Breast epithelium (tissue), 4 donors: ENCODE measurements at places on chromosomes 2 and 18.

- no peak for DNase-seq
These were observed 54.6 kb downstream of the TTC39C start for GRCh38 chr18:24068945-24069693.

GRCh38 chr2:182545420-182546167 is 118.8 kb upstream of the PDE1A start:
- DNase-seq, result no peak

DNA sequence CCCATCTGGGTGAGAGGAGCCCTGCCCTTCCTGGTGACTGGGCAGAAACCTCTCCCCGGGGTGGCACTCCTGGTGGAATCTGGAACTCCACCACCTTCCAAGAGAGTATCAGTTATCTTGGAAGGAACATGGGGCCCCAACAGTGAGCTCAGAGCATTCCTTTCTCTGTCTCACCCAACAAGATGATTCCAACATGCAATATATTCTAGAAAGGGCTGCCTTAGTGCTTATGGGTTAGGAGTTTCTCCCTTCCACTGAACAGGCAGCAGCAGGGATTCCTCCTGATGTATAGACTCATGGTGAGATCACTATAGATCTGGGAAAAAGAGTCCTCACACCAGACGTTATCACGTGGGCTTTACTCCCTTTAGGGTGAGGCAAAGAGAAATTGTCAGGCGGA is 147.1 kb downstream of the COL4A4 start:
- no peak for DNase-seq

GRCh38 chr2:133906396-133906795 is 338.1 kb upstream of the NCKAP5 start:
- no peak for DNase-seq

DNA sequence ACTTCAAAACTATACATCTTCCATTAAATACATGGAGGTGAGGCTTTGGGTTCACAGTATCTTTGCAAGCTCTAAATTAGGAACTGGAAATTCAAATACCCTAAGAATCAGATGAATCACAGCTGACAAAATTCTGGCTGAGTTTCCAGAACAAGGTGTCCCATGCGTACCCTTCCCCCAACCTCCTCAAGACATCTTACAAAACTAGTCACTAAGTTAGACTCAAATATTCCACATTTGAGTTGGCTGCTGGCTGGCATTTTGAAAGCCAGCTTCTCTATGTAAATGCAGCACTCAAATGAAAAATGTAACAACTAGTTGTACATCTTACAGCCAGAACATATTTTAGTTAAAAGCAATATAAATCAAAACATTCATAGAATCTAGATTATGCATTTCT is 131.0 kb upstream of the ARL5A start:
- no peak for DNase-seq

DNA sequence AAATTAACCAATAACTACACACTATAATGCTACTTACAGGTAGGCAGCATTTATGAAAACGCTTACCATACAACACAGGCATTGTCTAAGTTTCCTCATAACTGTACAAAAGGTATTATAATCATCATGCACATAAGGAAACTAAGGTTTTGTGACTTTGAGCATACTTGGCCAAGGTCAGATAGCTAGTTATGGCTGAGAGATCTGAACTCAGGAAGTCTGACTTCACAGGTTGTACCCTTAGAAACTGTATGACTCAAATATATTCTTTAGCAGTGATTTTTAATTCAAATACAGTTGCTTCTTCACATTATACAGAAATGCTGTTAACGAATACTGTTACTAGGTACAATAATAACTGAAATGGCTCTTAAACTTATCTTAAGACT is 89.3 kb downstream of the TRIP12 start:
- DNase-seq, result no peak

GRCh38 chr2:31051258-31052140 is 86.7 kb downstream of the GALNT14 start:
- no peak for DNase-seq

GRCh38 chr18:13433685-13434084 is 215.1 kb downstream of the LDLRAD4 start:
- no peak for DNase-seq

GRCh38 chr18:76928179-76928868 is 106.0 kb downstream of the ZNF236 start:
- no peak for DNase-seq

GRCh38 chr2:29314816-29315571 is 199.8 kb downstream of the CLIP4 start:
- no peak for DNase-seq

DNA sequence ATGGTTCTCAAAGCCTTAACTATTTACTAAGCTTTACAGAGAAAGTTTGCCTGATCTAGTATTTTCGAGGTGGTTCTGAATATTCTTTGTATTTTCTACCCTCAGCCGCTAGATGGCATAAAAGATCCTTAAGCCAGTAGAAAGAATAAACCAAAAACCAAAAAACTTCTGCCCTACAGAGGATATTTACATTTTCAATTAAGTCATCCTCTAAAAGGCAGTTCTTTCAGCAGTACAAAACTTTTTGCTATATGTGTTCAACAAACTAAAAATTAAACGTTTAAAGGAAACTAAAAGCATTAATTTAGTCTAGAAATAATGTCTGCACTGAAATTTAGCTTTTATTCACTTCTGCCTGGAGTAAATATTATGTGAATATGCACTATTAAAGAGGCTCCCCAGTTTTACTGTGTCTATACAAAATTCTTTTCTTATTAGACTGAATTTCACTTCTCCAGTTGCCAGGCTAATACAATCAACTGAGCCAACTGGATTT is 297.5 kb downstream of the PIEZO2 start:
- DNase-seq, result no peak

DNA sequence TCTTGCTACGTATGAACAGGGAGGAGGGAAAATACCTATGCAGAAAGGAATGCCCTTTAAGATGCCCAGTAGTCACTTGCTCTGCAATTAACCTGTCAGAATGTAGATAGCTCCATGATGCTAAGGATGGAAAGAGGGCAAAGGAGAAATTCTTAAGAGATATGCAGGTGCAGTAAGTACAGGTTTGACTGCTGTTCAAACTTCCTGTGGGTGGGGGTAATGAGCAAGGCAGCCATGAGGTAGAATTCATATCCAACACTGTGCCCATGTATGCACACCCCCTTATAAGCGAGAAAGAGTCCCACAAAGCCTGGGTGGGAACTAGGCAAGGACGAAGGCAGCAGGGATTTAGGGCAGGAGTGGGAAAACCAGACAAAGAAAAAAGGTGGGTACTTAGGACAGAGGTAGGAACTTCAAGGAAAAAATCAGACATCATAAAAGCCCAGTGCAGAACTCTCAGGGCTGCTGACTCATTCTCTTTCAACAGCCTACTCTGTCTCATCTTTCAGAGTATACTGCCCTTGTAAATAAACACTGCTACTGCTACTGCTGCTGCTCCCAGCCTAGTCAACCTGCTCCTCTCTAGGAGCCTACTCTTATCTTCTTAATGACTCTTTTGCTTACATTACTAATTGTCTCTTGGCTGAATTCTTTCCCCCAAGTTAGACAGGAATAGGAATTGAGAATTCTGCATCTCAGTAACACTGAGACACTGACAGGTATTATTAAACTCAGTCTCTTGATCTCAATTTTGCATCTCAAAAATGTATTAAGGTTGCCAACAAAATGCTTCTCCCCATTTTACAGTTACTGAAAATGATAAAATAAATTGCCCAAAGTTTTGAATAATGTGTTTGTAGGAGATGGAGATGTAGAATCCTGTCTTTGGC is 189.0 kb downstream of the PTH2R start:
- DNase-seq, result no peak

- no peak for DNase-seq
These were observed 14.1 kb downstream of the LTBP1 start for GRCh38 chr2:32960647-32961403.

DNA sequence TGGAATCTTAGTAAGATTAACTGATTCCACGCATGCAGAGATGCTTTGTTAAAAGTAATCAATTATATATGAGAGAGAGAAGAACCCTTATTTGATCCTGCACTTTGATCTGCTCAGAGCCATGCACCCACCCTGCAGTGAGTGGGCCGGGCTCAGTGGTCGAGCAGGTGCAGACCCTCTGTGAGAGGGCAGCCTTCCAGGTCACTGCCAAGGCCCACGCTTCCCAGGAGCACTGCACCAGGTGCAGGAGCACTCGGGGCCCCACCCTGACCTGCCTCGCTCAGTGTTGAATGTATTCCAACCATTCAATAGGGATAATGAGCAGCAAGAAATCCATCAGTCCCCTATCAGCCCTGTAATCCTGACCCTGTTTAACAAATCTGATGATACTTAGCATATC is 126.9 kb downstream of the TMEM200C start:
- no peak for DNase-seq

DNA sequence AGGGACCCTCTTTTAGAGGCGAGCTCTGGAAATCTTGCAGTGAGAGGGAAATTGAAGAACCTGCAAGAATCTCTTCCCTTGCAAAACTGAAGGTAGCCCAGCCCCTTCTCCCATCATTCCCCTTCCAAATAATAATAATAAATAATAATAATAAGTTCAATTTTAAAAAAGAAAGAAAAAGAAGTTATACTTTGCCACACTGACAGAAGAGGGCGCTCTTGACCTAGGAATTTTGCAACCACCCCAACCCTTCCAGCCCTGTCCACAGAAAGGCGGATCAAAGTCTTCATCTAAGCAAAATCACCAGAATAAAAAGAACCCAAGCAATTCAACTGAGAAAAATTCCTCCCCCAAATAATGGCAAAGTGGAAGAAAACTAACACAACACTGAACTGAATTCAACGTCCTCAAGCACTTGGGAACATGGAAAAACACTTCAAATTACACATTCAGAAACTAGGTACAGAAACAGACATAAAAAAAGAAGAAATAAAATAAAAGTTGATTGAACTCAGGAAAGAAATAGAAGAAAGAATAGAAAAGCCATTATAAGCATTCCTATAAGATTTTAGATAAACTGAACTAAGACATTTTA is 98.9 kb upstream of the GLS start:
- DNase-seq, result no peak

DNA sequence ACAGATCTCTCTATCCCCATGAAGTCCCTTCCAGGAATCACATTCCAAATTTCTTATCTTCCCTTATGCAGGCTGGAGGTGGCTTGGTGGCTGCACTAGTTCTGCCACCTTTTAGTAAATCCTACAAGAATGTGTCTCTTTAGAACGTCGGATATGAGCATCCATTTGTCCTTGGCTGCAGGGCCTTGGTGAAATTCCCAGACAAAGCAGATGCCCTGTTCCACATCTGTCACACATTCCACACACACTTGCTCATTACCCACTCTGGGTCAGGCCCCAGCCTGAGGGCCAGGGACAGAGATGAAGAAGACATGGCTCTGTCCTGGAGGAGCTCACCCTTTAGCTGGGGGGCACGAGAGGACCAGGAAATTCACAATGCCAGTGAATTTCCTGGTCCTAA is 31.2 kb upstream of the GPR17 start:
- DNase-seq, result peak; percentile 5

DNA sequence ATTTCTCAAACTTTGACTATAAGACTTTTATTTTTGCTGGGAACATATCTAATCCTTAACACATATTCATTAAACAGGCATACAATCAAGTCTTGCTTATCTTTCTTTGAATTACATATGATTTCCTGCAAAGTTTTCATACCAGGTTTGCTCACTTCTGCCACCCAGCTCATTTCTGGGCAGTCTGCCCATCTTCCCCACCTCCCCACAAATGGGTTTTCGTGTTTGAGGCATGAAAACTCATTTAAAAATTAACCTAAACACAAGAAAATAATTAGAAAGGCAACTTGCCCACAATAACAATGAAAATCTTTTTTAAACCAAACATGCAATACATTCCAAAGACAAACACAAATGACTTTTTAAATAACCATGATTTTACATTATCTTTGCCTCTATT is 3.4 kb downstream of the CHST9 start:
- DNase-seq, result no peak

GRCh38 chr18:63164396-63164795 is 155.2 kb downstream of the BCL2 start:
- DNase-seq, result no peak

- no peak for DNase-seq
These were observed 1110.3 kb upstream of the KLHL29 start for GRCh38 chr2:22274661-22275060.

DNA sequence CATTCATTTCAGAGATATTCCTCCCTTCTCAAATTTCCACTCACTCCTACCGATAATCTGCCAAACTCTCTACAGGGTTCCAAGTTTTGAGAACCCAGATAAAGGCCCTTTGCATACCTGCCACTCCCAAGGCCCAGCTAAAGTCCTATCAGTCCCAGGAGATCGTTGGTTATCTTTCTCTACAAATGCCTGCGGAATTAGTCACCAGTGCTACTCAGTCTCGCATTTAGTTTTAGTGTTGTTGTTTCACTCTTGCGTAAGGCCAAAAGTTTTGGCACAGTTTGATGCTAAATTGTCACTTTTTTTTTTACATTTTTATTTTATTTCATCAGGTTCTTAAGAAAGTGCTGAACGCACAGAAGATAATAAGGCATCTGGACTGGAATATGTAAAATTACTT is 29.2 kb upstream of the SETBP1 start:
- DNase-seq, result no peak

DNA sequence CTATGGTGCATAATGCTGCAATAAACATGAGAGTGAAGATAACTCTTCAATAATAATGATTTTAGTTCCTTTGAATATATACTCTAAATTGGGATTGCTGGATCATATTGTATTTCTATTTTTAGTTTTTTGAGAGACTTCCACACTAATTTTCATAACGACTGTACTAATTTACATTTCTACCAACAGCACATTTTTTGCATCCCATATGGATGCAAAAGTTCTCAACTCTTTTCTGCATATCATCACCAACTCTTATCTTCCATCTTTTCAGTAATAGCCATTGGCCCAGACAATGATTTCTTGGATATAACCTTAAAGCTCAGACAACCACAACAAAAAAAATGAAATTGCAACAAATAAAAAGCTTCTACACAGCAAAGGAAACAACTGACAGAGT is 1082.4 kb downstream of the CNTNAP5 start:
- no peak for DNase-seq

DNA sequence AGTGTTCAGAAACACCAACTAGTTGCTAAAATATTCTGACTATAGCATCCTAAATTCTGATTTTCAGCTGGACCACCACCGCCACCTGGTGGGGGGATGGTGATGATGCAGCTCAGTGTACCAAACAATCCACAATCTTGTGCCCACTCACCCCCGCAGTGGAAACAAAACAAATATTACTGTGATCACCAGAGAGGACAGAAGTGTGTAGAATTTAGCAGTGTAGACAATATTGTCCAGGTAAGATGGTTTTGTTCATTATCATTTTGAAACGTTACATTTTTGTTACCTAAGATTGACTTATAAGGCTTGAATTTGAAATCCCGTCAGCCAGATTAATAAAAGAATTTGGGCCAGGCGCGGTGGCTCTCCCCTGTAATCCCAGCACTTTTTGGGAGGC is 31.7 kb upstream of the UBXN4 start:
- peak; percentile 57 for DNase-seq

- no peak for DNase-seq
These were observed 377.2 kb downstream of the LRATD1 start for GRCh38 chr2:15009681-15010080.
